ENCODE measurements at places on chromosomes 7 and 10.

GRCh38 chr10:69467928-69468750, 16.9 kb downstream of the TSPAN15 start:
- no peak for DNase-seq

GRCh38 chr7:87219545-87220025, at the start of gene TMEM243:
TMEM243 (minus strand) TSS chr7:87219732; CDS start chr7:87219503, 229 bp downstream.
- DNase-seq, result peak; percentile 90

DNA sequence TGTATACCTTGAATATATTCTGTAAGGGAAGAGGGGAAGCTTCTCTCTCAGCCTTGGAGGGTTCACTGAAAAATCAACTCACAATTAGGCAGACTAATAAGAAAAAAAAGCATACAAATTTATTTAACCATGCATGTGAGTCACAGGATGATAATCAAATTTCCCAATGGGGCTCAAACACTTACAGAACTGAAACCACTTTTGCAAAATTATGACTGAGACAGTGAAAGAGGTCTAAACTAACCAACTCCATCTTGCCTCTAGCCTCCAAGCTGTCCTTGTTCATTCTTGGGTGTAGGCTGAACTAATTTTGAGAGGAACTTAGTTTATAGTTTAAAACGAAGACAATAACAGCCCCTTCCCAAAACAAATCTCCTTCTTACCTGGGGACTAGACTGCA, 618.3 kb upstream of the AUTS2 start:
- no peak for DNase-seq

DNA sequence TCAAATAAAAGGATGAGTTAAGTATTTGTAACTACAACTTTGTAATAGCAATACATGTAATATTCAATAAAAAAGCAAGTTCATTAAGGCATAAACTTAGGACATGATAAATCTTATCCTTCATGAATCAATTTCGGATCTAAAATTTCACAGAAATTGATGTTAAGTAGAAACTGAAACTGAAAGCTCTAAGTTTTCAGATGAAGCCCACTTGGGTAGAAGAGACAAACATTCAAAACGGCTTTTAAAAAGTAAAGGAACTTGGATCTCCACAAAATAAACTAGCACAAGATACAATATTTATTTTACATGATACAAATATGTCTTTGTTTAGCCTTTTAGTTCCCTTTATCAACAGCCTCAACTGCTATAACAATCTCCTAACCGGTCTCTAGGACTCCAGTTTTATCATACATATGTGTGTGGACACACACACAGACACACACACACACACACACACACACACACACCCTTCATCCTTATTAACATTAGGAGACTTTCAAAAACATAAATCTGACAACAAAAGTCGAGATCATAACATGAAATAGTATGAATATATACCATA, 83.7 kb downstream of the USP6NL start:
- no peak for DNase-seq

GRCh38 chr10:72850861-72851260, 42.7 kb upstream of the OIT3 start:
- DNase-seq, result no peak

DNA sequence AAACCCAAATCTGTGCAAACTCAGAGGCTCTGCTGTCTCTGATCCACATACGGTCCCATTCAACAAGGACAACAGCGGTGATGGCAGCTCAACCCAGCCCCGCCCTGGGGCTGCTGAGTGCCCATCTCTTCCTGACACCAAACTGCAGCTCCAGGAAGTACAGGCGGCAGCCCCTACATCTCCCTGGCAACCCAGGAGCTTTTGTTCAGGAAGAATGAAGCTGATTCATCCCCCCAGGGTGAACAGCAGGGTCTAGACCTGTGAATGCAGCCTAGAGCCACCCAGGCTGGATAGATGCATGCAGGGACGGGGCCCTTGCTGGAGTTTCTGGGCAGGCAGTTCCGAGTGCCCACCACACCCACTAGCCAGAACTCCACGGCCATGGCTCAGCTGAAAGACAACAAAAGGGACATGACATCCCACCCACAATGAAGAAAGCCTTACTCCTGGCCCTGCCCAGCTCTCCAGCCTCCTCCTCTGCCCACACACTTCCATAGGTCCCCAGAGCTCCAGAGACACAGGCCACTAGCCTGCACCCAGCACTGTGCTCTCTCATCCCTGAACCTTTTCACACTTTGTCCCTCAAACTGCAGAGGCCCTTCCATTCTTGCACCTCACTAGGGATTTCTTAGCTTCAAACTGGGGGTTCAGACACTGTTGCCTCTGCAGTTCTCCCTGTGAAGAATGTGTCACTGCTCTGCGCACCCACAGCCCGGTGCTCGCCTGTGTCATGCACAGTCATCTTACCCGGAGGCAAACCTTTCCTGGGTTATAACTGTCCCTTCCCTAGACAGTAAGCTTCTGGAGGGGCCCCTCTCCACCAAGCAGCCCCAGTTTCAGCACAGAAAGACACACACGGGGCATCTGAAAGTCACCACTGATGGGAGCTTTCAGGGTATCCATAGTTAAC, 99.1 kb downstream of the GRID1 start:
- no peak for DNase-seq

DNA sequence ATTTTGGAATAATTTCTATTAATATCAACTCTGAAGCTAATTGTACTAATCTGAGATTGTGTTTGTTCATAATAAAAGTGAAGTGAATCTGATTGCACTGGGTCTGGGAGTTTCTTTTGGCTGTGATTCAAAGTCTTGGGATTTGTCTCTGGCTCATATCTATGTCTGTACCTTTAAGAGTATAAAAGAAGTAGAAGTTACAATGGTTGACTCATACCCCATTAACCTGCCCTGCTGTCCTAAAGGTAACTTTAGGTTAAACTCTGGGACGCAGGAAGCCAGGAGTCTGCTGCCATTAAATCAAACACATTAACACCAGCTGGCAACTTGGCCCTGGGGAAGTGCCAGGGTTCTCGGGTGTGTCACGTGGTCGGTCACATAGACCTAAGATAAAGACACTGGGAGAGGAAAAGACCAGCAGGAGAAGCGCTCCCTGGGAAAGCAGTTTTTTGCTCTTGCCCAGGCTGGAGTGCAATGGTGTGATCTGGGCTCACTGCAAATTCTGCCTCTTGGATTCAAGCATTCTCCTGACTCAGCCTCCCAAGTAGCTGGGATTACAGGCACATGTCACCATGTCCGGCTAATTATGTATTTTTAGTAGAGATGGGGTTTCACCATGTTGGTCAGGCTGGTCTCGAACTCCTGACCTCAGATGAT, 17.8 kb downstream of the SCD start:
- DNase-seq, result peak; percentile 49

DNA sequence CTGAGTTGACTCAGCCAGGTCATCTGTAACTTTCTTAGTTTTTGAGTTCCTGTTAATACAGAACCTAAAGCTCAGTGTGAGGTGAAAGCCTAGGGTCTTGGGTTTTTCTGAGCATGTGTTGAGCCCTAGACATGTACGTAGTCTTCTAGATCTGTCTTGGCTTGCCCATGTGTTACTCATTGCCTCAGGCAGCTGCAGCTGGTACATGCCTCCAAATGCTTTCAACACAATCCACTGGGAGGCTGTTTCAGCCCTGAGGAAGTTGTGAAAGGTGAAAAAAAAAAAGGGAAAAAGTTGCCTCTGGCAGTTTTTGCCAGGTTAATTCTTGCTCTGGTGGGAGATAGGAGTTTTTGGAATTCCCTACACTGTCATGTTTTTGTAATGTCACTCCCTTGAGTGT, 134.6 kb downstream of the RNF216 start:
- no peak for DNase-seq

DNA sequence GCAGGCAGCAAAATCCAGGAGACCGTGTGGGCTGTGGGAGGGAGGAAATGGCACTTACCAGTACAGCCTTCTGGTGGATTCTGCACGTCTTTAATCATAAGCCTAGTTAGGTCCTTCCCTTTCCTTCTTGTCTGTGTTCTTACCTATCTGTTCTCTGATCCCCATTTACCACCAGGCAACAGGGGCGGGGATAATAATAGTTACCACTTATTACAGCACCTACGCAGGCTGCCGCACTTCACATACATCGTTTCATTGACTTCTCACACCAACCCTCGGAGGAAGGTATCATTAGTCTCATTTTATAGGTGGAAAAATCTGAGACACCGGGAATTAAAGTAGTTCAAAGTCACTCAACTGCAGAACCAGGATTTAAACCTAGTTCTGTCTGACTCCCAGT, 4.5 kb upstream of the EPHA1 start:
- DNase-seq, result peak; percentile 28

- no peak for DNase-seq
Measured at GRCh38 chr7:81515009-81515408, 254.8 kb downstream of the HGF start.

- DNase-seq, result no peak
Measured at GRCh38 chr7:135994466-135995205, 17.5 kb upstream of the MTPN start.

GRCh38 chr10:130040351-130040750, 70.3 kb downstream of the C10orf143 start:
- DNase-seq, result peak; percentile 31

GRCh38 chr10:17210361-17210760, 8.9 kb upstream of the TRDMT1 start:
- DNase-seq, result no peak

DNA sequence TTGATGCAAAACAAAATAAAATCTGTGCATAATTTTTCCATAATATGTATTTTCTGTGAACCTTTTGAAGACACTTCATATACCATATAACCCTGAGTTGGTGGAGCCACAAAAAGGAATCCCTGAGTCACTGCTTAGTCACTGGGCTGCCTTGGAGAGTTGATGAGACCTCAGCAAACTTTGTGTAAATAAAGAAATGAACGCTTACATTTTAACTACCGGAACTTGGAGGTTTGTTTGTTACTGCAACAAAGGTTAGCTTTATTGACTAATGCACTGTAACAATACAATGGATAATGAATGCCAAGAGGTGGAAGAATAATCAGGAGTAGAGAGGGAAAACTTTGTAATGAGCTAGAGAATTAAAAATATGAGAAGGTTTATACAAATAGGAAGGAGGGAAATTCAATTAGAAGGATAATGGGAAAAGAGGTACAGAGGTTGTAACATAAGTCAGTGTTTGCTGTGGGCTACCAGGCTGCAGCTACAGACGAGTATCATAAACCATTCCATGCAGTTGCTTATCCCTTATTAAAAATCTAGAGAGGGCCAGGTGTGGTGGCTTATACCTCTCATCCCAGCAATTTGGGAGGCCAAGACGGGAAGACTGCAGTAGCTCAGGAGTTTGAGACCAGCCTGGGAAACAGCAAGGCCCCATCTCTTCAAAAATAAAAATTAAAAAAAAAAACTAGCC, 1042.1 kb downstream of the TYW1 start:
- DNase-seq, result no peak

DNA sequence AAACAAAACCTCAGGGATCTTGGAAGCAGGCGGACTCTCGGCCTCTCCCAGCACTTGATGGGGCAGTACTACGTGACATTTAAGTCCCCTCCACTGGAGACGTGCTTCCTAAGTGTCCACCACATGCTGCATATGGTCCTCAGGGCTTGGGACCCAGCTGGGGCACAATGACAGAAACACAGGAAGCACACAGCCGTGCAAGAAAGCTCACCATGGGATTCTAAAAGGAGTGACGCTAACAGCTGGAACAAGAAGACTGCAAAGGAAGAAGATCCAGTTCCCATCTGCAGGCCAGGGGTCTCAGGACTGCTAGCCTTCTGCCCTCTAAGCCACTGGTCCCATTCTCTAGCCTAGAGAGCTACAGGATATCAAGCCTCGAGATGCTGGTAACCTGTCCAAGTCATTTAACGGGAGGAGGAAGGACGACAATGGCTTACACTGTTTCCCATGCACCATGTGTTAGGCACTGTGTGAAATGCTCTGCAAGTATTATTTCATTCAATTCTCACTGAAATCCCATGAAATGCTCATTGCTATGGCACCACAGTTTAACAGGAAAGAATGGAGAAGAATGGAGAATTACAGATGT, 61.1 kb downstream of the KCNMA1 start:
- DNase-seq, result no peak
